ENCODE measurements at places on chromosomes 4 and X.

DNA sequence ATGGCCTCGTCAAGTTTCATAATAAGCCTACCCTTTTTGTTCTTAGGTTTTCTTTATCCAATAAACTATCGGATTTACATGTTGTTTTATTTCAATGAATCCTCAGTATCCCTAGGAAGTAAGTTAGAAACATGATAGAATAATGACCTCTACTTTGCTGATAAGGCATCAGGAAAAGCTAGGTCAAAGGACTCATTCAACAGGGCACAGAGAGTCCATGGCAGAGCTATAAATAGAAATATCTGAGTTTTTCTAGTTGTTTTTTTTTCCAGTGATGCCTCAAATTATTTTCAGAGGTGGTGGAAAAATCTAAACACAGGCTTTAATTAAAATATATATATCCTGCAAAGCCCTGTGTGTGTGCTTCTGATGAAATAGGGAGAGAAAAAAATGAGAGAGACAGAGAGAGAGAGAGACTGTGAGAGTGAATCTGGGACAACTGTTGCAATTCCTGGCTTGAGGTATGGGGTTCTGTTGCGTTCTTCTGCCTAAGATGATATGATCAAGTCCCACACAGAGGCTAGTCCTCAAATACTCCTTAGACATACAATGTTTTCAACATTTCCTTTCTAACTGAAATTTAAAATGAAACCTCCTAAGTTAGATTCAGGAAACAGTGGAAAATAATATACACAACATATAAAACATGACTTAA is 139.9 kb downstream of the HDX start:
- no peak for DNase-seq

DNA sequence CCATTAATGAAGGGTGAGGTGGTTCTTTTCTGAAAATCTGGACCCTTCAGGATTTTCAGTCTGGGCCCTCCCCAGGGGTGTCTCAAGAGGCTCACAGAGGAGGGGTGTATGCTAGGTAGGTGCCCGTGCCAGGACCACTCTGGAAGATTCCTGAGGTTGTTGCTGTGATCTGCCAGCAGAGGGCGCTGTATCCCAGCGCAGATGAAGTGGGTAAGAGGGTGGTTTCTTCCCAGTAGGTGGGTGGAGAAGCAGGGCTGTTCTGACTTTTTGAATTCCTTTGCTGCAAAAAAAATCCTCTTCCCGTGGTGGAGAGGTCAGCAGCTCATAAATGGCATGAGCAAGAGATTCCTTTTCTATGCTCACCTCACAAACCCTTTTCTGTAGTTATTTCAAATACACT is 51.1 kb downstream of the SCML1 start:
- DNase-seq = peak; percentile 12

DNA sequence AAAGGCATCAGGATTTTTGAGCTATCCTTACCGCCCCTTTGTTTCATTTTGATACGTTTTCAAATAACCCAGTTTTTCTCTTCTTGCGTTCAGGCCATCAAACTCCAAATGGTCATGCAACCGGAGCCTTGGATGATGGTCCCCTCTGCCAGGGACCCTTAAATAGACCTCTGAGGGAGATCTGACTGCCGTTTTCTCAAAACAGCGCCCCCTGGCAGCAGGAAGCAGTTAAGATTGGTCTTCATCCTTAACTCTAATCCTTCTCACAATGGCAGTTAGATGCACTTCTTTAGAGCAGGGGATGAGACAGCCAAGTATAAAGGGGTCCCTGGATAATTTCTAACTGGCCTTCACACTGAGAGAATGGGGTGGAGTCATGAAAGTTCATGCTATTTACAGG is 525.0 kb upstream of the SPANXN1 start:
- DNase-seq = no peak

- DNase-seq = no peak
Measured at GRCh38 chr4:3857269-3857926, 91.2 kb downstream of the ADRA2C start.

GRCh38 chr4:165364452-165365080 is 14.2 kb upstream of the CPE start:
- DNase-seq = no peak

DNA sequence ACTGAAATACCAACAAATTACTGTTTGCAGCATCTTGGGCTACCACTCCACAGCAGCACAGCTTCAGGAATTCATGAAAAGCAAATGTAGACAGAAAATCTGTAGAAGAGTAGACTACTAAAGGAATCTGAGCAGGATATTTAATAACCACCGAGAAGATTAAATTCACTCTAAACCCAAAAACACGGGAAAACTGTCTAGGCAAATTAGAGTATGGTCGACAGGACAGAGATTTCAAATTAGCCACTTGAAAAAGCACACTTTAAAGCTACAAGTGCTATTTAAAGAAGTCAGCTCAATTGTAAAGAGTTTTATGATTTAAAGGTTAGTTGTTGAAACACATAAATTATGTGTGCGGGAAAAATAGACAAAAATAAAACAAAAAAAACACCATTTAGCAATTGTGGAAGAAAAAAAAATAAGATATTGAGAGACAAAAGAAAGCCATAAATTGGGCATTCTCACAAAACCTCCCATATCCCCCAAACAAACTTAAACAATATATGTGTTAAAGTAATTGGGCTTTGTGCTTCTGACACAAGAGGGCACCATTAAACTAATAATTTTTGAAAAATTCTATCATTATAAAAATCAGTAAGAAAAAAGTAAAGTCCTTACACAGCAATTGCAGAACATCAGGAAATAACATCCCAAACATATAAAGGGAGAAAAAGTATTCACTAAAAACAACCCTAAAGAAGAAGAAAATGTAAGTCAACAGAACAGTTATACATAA is 880.8 kb downstream of the TECRL start:
- DNase-seq = no peak
